ENCODE measurements at places on chromosomes 1 and 21.

DNA sequence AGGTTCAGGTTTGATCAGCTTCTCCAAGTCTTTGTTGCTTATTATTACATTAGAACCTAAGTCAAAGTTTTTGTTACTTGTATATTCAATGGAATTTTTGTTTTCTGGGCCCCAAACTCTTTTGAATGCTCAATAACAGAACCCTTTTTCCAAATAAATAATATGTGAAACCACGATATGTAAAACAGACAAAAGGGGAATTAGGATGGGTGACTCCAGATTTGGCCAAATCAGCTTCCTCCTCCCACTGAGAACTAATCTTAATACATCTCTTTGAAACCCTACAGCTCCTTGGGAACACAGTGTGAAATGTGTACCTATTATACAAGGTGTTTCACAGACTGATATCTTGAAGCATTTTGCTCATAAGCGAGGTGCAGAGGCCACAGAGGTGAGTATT, 67.0 kb upstream of the TNFSF18 start:
- DNase-seq: no peak

GRCh38 chr1:33435096-33435820, 4.4 kb upstream of the PHC2 start:
- no peak for DNase-seq

DNA sequence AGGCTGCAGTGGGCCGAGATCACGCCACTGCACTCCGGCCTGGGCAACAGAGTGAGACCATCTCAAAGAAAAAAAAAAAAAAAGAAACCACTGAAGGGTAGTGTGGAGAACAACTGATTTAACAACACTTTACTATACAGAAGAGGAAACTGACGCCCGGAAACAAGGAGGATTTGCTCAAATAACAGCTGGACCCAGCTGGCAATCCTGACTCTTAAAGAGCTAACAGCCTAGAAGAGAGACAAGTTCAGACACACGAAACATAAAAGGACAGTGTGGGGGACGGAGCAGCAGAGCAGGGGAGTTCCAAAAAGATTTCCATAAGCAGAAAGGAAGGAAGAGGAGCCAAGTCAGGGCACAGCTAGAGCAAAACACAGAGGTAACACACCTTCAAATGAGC, 4.4 kb downstream of the ECHDC2 start:
- no peak for DNase-seq

- DNase-seq: no peak
Measured at GRCh38 chr1:220666349-220666748, 23.8 kb upstream of the C1orf115 start.

GRCh38 chr21:42500736-42501135, 4.7 kb upstream of the RSPH1 start:
- no peak for DNase-seq

- DNase-seq: no peak
Measured at GRCh38 chr1:62213075-62213914, 18.6 kb downstream of the L1TD1 start.

GRCh38 chr1:156866249-156866909, 5.7 kb downstream of the NTRK1 start:
- no peak for DNase-seq

DNA sequence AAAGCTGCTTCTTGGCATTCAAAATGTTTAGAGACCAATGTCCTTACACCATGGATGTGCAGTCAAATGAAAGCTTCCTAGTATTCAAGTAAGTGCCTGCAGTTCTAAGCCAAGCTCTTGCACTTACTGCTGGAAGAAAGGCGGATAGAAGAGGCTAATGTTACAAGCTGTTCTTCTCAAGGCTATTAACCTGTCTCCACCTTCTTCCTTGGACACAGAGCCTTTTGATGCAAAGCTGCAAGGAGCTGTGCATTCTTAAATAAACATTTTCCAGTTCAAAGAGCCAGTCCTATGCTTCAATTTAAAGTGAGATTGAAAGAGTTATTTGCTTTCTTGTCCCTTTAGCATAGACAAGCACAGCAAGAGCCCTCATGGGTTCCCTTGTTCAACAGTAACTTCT, 167.9 kb upstream of the RUNX1 start:
- DNase-seq: no peak

- DNase-seq: no peak
Measured at GRCh38 chr1:4024811-4025210, 124.7 kb upstream of the C1orf174 start.

DNA sequence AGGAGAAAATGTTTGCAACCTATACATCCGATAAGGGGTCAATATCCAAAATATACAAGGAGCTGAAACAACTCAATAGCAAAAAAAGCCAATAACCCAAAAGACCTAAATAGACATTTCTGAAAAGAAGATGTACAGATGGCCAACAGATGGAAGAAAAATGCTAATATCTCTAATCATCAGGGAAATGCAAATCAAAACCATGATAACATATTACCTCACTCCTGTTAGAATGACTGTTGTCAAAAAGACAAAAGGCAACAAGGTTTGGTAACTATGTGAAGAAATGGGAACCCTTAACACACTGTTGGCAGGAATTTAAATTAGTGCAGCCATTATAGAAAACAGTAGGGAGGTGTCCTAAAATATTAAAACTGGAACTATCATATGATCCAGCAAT, 74.7 kb downstream of the LEPR start:
- DNase-seq: no peak

DNA sequence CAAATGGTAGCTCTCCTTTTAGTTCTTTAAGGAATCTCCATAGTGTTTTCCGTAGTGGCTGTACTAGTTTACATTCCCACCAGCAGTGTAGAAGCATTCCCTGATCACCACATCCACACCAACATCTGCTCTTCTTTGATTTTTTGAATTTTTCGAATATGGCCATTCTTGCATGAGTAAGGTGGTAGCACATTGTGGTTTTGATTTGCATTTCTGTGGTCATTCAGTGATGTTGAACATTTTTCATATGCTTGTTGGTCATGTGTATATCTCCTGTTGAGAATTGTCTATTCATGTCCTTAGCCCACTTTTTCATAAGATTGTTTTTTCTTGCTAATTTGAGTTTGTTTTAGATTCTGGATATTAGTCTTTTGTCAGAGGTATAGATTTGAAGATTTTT, 84.6 kb upstream of the B3GALT2 start:
- no peak for DNase-seq

- no peak for DNase-seq
Measured at GRCh38 chr1:170657275-170657853, 6.6 kb upstream of the PRRX1 start.

DNA sequence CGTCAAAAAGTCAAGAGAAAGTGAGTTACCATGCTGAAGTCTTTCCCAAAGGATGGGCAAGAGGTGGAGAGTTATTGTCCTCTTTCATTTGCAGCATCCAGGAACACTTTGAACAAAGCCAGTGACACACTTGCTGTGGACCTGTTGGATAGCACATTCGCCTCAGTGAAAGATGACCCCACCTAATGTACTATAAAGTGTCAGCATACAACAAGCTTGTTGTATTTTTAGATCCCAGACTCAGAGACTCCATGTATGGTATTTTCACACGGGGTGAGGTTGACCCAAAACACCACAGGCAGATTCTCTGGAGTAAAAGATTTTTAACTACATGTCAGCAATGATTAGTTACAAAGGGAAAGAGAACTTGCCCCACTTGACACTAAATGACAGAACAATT, 273.8 kb downstream of the PTBP2 start:
- DNase-seq: no peak

- DNase-seq: no peak
Measured at GRCh38 chr1:213484333-213484732, 433.3 kb downstream of the RPS6KC1 start.

- no peak for DNase-seq
Measured at GRCh38 chr21:37449302-37449937, 82.8 kb downstream of the DYRK1A start.

DNA sequence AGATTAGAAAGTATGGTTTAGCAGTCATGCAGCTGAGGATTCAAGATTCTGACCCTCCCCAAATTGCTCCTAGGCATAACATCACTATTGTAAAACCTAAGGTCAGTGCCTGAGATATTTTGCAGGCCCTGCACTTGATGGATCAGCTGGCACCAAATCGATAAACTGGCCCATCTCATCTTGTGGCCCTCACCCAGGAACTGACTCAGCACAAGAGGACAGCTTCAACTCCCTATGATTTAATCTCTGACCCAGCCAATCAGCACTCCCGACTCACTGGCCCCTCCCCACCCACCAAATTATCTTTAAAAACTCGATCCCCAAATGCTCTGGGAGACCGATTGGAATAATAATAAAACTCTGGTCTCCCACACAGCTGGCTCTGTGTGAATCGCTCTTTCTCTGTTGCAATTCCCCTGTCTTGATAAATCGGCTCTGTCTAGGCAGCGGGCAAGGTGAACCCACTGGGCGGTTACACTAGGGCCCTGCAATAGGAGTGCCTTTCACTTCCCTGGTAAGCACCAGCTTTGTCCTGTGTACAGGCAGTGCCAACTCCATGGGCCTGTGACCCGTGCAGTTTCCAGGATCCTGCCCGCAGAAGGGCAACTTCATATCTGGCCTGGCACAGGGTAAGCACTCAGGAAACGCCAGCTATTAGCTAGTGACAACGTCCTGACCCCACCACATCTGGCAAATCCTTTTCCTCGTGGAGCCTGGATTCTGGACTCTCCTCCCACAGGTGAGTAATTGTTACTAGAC, 28.7 kb upstream of the SLC2A5 start:
- DNase-seq: no peak

GRCh38 chr21:44865561-44866280, 7.8 kb downstream of the PTTG1IP start:
- DNase-seq: no peak

- DNase-seq: no peak
Measured at GRCh38 chr1:204624631-204625216, 60.8 kb downstream of the LRRN2 start.

DNA sequence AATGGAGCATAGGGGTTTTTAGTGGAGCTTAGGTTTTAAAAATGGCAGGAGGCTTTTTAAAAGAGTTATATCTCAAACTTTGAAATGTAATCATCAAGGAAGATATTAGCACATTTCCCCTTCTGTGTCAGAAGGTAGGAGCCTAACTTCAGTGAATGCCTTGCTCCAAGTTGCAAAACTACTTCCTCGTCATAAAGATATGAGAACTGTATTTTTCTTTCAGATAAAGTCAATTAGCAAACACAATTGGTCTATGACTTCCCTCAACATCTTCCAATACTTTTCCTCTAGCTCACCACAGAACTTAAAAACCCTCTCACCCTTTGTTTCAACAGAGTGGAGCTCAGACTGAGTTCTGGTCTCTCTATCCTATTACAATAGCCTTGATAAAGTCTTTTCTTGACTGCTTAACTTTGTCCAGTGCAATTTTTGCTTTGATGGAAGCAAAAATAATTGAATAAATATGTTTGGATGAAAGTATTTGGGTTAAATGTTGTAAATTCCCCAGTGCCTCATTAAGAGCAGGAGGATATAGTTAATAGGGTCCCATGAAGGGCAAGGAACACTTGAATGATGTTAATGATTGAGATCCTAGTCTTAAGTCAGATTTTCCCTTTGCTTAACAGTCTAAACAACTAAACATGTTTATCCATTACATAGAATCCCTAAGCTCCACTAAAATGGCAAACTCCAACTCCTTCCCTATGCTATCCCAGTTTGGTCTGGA, 58.9 kb downstream of the TNFSF18 start:
- no peak for DNase-seq

GRCh38 chr1:170864238-170864637, 71.1 kb upstream of the MROH9 start:
- DNase-seq: no peak
